ENCODE measurements at places on chromosomes 4 and X.

DNA sequence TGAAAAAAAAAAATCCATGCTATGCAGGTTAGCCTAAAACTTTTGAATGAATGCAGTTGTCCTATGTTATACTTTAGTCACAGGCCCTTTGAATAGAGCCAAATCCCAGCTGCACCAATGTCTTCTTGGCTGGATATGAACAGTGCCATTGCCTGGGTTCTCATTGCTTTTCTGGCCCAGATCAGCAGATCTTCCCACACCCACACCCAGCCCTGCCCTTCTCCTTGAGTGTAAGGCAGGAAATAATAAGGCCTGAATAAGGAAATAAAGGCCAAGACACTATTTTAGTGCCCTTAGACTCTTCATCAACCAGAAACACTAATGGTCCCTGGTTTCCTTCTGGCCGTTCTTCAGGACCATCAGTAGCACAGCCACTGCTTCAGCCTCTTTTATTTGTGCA, 66.6 kb downstream of the USP38 start:
- DNase-seq, result no peak

DNA sequence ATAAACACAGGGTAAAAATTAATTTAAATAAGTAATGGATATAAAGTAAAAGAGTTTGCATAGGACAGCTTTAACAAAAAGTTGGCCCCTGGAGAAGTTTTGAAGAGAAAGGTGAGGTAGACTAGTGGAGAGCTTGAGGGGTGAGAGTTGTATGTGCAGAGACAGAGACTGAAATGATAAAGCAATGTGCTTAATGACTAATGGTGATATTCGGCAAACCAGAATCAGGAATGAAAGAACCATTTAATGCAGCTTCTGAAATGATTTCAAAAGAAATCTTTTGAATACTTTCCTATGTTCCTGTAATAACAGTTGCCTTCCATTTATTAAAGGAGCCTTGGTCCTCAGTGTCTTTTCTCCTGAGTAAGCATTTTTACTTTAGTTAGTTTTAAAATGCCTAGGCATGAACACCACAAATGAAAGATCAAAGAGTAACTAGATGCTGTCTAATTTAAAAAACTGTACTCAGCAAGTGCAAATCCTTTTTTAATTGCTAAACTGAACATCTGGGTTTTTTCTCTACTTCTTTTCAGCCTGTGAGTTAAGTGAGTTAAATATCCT, 28.5 kb downstream of the CAMK2D start:
- DNase-seq, result no peak

- no peak for DNase-seq
Measured at GRCh38 chrX:131778269-131779218, 234.7 kb downstream of the OR13H1 start.

DNA sequence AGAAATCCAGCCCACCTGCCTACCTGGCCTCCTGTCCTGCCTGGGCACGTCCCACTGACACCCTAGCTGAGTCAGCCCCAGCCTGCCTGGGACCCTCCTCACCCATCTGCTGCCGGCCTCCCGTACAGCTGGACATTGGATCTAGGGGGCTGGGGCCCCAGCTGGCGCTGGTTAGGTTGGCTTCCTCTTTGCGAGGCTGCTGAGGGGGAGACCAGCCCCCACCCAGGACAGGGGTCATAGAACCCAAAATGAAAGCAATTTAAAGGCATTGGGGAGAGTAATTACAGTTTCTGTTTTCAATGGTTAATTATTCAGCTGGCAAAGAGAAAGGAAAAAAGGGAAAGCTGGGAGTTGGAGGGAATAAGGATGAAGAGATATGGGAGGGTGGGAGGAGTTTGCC, 15.8 kb downstream of the EFNB1 start:
- DNase-seq, result no peak

GRCh38 chr4:27276307-27277073, 415.8 kb downstream of the STIM2 start:
- DNase-seq, result no peak

- no peak for DNase-seq
Measured at GRCh38 chr4:143407474-143407873, 70.8 kb downstream of the GAB1 start.

- no peak for DNase-seq
Measured at GRCh38 chrX:141839856-141840255, 1.7 kb downstream of the MAGEC3 start.

DNA sequence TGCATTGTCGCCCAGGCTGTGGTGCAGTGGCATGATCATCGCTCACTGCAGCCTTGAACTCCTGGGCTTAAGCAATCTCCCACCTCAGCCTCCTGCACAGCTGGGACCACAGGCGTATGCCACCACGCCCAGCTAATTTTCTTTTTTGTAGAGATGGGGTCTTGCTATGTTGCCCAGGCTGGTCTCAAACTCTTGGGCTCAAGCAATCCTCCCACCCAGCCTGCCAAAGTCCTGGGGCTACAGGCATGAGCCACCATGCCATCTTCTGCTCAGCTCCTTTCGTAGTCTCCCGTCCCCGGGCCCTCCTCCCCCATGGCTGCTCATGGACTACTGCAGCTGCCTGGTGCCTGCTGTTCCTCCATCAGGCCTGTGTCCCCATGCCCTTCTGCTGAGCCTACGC, 58.1 kb downstream of the TAPT1 start:
- no peak for DNase-seq

GRCh38 chrX:151754641-151755215, 20.2 kb downstream of the CNGA2 start:
- DNase-seq, result no peak

DNA sequence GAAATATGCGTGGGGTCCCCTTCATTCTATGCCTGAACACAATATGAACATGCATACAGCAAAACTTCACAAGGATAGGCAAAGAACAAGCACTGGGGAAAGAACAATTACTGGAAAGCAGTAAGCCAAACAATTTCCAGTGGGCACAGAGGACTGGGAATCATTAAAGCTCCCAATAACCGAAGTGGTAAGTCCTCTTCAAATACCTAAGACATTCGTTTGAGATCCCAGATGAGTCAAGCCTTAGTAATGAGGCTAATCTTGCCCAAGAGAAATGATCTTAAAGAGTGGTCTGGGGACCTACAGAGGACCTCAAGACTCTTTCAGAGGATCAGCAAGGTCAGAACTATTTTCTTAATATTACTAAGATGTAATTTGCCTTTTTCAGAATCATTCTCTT, 28.6 kb downstream of the ANAPC10 start:
- DNase-seq, result no peak

- no peak for DNase-seq
Measured at GRCh38 chr4:110088670-110089069, 109.7 kb downstream of the ELOVL6 start.

DNA sequence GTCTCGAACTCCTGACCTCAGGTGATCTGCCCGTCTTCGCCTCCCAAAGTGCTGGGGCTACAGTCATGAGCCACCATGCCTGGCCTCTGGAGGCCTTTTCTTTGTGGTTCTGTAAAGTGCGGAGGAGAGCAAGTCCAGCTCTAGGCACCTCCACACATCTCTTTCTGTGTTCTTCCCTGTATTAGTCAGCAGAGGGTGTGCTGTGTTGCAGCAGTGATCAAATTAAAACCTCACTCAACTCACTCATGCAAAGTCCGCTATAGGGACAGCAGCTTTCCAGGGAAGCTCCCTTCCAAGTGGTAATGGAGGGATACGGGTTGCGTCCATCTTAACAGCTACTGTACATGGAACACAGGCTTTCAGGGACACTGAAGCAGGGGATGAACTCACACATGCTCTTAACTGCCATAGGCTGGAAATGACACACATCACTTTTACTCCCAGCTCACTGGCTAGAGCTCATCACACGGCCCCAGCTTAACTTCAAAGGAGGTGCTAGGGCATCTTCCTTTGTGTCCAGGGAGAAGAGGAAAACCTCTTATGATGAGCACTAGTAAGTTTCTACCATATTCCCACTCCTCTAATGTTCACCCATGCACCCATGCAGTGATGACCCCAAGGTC, 36.0 kb upstream of the CCNG2 start:
- DNase-seq, result peak; percentile 54

Data from T47D (cell line).